Kidney glomerular epithelial cell (primary cell): ENCODE measurements at places on chromosomes 1 and 21.

GRCh38 chr1:59494145-59494833, 197.4 kb downstream of the FGGY start:
- no peak for DNase-seq

DNA sequence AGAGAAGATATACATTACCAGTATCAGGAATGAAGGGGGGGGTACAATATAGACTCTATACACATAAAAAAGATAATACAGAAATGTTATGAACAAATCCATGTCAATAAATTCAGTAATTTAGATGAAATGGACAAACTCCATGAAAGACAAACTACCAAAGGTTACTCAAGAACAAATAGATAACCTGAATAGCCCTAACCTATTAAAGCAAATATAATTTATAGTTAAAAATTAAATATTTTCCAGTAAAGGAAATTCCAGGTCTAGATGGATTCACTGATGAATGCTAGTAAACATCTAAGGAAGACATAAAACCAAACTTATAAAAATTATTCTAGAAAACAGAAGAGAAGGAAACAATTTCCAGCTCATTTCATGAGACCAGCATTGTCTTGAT, 13.2 kb downstream of the BLZF1 start:
- DNase-seq, result no peak

DNA sequence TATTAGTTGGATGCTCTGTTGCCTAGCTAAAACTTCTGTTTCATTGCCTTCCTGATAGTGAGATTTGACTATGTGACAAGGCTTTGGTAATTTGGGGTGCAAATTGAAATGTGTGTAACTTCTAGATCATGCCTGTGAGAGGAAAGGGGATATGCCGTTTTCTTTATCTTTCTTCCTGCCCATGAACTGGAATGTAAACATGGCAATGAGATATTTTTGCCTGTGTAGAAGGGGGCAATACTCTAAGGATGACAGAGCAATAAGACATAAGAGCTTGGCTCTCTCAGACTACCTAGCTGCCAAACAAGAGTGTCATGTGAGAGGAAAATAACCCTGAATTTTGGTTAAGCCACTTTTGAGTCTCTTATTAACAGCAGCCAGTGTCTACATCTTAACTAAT, 49.7 kb downstream of the RAP1A start:
- no peak for DNase-seq

- no peak for DNase-seq
These were observed 98.2 kb downstream of the EPHB2 start for GRCh38 chr1:22808676-22809483.

- peak; percentile 31 for DNase-seq
These were observed 103.2 kb upstream of the DYNLT5 start for GRCh38 chr1:66648901-66649595.

DNA sequence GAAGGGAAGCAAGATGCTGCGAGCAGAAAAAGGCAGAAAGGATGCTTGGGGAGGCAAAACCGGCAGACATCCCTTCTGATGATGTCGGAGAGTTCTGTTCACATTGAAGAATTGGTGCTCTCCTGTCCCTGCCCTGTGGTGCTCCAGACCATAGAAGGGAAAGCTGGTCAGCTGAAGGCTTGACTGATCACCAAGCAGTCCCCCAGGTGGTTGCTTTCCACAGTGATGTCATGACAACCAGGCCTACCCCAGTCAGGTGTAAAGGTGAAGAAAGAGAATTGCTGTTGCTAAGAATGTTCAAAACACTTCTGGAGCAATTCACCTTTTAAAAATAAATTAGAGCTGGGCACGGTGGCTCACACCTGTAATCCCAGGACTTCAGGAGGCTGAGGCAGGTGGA, 59.5 kb downstream of the OPTC start:
- peak; percentile 12 for DNase-seq

DNA sequence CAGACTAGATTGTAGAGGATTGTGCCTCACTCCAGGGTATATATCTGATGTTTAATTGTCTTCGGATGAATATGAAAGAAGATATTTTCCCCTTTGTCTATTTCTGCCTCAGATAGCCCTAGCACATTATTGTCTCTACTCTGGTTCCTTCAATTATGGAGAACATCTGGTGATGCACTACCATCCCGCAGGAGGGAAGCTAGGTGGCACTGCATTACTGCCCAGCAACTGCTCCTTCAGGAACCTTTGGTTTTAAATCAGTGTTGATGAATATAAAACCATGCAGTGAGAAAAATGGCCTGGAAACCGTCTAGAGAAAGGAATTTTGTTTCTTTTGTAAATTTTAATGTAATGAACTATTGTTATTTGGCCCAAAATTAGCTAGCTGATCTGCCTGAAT, 68.5 kb downstream of the GPR88 start:
- peak; percentile 74 for DNase-seq

- DNase-seq, result no peak
These were observed 3.4 kb upstream of the AHDC1 start for GRCh38 chr1:27607239-27607804.

DNA sequence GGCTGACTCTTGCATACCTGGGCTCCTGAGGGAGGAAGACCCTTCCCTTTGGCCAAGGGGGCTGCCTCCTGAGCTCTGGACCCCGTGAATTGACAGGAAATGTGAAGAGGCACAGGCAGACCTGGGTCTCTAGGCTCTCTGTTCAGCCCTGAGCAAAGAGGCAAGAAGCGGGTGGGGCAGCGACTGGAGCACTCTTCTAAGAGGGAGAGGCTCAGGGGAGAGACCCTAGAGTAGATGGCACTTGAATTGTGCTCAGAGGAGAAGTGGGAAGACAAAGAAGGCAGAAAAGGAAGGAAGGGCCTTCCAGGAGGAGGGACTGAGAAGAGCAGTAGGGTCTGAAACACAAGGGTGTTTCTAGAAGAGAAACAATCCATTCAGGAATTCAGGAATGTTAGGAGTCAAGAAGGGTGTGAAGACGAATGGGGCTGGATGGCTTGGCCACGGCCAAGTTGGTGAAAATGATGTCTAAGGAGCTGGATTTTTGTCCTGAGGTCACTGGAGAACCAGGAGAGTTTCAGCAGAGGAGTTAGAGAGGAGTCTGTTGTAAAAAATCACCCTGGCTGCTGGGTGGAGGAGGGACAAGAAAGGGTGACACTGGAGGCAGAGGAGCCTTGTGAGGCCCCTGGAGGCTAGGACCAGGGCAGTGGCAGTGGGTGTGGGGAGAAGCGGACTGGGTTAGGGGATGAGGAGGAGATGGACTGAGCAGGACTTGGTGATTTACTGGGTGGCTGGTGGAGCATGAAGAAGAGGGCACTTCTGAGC, 5.3 kb downstream of the TIE1 start:
- no peak for DNase-seq

- DNase-seq, result peak; percentile 89
These were observed 336.0 kb upstream of the NR5A2 start for GRCh38 chr1:199691540-199691939.
